ENCODE measurements at places on chromosomes 5 and 9.

- no peak for DNase-seq
These were observed 34.3 kb upstream of the EIF4EBP3 start for GRCh38 chr5:140513124-140513523.

DNA sequence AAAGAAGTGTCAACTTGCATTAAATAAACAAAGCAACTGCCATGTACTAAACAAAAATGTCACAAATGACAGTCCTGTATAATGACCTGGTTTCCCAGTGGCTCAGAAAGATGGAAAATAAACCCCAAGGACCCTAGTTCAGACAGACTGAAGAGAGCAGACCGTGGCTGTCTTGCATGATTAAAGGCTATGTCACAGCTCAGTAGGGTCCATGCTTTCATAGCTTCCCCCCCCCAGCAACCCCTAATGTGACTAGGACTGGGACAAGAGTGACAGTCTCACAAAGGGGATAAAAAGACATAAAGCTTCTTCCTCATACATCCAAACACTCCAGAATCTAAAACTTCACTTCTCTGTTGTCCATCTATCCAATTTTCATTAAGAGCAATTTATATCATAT, 113.6 kb downstream of the NR6A1 start:
- DNase-seq, result no peak

DNA sequence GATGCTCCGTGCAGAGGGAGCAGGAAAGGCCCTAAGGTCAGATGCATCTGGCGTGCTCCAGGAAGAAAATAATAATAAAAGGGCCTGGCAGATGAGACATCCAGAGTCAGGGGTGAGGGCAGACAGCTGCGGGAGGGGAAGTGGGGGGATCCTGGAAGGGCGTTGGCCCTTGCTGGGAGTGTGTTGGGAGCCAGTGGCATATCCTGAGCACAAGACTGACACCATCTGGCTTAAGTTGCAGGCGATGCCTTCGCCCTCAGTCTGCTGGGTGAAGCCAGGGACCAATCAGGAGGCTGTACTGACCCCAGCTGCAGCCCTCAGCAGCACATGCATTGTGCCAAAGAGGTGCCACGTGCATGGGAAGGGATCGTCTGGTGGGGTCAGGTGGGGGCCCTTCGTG, 3.8 kb downstream of the OR2V2 start:
- no peak for DNase-seq

- DNase-seq, result no peak
These were observed 1.9 kb downstream of the GABRP start for GRCh38 chr5:170785416-170785815.

- DNase-seq, result no peak
These were observed 3.9 kb upstream of the BARX1 start for GRCh38 chr9:93958819-93959682.

DNA sequence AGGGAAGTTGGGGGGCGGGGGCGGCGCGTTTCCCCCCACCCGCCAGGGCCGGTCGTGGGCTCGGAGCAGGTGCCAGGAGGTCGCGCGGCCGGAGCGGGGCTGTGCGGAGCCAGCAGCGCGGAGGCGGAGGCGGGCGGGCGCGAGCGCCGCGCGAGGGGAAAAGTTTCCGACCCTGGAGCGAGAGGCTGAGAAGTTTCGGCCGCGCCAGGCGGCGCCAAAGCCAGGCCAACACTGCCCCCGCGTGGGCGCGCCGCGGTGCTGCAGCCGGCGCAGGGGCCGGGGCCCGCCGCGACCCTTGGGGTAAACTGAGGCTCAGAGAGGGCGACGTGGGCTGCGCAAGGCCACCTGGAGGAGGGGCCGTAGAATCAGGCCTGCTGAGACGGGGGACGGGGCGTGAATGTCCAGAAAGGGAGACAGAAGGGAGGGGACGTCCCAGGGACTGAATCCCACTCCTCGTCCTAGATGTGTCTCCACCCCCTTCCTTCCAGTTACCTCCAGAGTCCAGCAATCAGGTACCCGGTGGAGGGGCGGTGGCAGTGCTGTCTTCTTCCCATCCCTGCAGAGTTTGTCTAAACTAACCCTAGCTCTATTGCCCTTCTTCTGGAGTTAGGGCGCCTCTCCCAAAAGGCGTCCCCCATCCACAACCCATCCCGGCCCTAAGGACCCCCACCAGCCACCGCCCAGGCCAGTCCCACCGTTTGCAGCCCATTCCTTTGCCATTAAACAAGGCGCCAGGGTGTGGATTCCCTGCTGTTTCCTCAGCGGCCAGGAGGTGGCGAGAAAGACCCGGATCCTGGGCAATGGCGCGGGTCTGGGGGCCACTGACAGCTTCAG, 10.2 kb downstream of the C9orf50 start:
- peak; percentile 71 for DNase-seq

- no peak for DNase-seq
These were observed 50.9 kb upstream of the FAM169A start for GRCh38 chr5:74916831-74917710.

DNA sequence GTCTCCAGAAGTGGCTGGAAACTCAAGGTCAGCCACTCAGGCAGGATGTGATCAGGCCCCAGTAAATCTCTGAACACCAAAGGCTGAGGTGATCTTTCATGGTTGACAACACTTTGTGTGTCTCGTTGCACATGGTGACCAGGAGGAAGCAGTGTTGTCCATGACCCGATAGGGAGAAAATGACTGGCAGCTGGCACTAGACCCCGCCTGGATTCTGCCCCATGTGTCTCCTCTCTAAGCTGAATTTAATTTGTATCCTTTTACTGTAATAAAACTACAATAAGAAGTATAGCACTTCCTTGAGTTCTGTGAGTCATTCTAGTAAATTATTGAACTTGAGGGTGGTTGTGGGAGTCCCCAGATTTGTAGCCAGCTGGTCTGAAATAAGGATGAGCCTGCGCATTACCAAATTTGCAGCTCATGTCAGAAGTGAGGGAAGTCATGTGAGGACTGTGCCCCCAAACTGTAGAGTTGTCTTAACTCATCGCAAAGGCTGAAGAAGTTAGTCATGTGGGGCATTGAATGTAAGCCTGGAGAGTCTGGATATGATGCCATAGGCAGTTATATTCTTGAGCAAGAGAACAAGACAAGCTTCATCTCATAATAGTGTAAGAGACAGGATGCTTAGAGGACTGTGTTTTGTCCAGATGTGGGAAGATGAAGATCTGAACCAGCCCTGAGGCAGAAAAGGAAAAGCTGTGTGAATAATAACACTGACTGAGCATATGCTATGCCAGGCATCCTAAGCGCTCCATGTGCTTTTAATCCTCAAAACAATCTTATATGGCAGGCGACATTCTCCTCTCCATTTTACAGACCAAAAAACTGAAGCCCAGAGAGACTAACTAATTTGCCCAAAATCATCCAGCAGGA, 55.9 kb downstream of the TMEM215 start:
- no peak for DNase-seq

DNA sequence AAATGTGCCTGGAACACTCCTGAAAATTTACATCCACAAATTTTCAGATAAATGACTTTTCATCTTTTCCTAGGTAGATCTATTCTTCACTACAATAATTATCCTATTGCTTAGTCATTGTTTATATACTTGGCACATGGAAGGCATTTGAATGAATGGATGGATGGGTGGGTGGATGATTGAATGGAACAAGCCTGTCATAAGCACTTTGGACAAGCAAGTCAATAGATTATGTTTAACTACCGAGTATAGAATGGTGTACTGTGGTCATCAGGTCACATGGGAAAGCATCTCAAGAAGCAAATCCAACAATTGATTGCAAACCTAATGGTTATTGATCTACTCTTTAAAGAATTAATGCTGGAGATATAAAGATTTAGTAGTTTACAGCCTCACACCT, 114.4 kb upstream of the DMRTA1 start:
- no peak for DNase-seq

DNA sequence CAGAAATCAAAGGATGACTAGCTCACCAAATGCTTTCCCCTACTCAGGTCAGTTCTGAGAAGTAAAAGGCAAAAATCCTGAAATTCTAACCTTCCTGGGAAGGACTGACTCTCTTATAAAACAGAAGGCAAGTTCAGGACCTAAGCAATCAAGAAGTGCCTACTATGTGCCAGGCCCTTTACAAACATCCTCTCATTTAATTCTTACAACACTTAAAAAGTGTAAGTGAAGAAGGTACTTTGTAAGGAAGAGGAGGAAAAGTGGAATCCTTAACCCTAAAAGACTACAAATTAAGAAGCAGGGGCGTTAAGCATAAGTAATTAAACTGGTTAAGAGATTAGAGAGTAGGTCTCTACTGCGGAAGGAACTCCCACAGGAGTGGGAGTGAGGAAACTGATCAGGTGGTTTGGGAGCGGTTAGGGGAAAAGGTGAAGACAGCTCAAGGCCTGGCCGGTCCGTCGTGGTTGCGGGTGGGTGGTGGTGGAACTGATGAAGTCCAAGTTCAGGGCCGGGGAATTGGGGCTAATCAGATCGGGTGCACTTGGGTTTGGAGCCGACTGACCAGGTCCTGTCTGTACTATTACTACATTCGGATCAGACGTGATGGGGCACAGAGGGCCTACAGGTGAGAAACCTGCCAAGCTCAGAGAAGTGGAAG, 839 bp downstream of the MED27 start:
- DNase-seq, result no peak

GRCh38 chr9:96619491-96620180, at the start of gene CDC14B:
Gene CDC14B (minus strand): TSS chr9:96619843. CDS start chr9:96619378, 465 bp downstream.
- DNase-seq, result peak; percentile 77

DNA sequence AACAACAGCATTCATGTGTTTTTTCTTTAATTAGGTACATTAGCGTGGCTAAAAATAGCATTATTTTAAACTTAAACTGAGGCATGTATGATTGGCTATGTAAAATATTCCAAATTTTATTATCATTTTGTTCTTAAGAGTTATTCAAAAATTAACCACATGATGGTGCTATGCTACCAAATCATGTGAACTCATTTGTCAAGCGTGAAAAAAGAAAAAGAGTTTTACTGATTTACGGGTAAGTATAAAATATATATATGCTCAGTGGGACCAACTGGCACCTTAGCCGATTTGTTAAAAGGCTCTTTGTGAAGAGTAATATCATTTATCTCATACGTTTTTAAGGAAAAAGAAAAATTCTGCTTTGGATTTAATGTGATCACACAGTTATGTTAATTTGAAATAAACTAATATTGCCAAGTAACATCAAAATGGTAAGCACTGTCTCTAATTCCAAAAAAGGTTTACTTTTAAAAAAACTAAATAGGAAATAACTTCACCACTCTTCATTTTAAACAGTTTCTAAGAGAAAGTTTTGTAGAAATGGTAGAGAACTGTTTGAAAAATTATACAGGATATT, 1042.3 kb downstream of the CDH12 start:
- DNase-seq, result no peak

- peak; percentile 7 for DNase-seq
These were observed 4.8 kb upstream of the CEL start for GRCh38 chr9:133057006-133057405.

GRCh38 chr9:35257986-35258659, 96.3 kb downstream of the UNC13B start:
- no peak for DNase-seq

DNA sequence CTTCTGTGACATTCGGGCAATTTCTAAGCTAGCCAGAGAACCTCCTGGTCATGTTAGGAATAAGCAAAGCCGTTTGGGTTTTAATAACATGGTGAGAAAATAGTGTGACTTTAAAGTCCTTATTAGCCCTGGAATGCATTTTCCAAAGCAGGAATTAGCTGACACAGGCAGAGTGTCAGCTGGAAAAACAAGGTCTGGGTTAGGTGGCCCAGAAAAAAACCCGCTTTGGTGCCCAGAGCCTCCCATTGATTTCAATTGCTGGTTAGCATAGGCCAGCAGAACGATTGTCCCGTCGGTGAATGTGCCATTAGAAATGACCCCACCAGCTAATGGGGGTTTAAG, 62.1 kb upstream of the CPEB4 start:
- DNase-seq, result no peak

DNA sequence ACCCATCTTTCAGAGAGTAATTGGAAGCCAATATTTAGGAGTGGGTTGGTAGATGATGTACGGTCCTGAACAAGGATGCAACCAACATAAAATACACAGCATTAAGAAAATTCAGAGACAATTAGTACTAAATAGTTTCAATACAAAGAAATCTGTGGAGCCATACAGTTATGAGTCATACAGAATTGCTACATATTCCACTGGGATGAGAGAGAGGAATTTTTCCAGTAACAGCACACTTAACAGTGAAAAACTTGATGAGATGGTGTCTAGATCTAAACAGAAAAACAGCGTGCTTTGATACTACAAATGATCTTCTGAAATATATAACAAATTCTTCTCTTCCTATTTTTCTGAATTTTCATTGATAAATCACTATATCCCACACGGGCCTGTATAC, 1999.3 kb upstream of the CDH9 start:
- no peak for DNase-seq

DNA sequence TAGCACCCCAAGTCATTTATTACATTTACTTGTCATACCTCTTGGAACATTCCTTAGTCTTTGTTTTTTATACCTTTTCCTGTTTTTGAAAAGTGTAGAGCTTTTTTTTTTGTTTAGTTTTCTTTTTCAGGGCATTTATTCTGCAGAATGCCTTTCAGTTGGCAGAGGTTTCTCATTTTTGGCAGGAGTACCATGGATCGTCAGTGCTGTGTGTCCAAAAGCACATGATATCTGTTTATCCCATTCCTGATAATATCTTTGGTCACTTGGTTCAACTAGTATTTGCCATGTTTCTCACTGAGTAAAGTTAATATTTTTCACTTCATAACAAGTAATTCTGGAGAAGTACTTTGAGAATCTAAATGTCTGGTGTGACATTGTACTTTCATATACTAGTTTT, 10.7 kb downstream of the OGN start:
- DNase-seq, result no peak

DNA sequence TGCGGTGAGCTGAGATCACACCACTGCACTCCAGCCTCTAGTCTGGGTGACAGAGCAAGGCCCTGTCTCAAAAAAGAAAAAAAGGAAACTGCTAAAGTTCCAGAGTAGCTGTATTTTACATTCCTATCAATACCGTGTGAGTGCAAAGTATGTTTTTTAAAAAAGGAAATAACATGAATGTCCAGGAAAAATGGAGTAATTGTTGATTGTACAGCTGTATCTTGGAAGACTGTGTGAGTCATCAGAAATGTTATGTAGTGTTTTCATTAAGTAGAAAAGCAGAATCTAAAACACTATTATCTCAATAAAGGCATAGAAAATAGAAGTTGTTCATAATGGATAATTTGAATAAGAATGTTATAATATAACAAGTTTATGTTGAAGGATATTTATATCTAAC, 53.9 kb downstream of the ZCCHC7 start:
- DNase-seq, result no peak

DNA sequence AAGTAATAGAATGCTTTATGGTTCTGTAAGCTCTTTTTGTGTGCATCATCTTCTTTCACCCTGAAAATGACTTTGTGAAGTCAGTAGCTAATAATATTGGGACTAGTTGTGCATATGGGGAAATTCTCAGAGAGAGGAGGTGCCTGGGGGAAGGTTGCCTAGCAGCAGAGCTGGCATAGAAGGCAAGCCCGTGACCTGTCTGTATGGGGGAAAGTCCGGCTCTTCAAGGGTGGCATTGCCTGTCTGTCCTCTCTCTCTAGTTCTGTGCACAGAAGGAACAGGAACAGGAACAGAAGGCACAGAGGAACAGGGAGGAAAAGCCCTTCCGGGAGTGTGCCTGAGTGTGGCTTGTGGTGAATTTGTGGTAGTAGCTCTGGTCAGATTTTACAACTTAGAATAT, 33.1 kb downstream of the SH3GL2 start:
- no peak for DNase-seq

- no peak for DNase-seq
These were observed 4.0 kb downstream of the LCN2 start for GRCh38 chr9:128153060-128153946.

Data from activated CD4-positive, alpha-beta T cell treated with anti-CD3 and anti-CD28 coated beads, Interleukin-2, amount 50 U/mL, for 1 hour (primary cell).